ENCODE measurements at places on chromosomes 12 and 14.

GRCh38 chr12:99810718-99811593 lies 163.4 kb downstream of the GARIN6 start:
- DNase-seq, result no peak

DNA sequence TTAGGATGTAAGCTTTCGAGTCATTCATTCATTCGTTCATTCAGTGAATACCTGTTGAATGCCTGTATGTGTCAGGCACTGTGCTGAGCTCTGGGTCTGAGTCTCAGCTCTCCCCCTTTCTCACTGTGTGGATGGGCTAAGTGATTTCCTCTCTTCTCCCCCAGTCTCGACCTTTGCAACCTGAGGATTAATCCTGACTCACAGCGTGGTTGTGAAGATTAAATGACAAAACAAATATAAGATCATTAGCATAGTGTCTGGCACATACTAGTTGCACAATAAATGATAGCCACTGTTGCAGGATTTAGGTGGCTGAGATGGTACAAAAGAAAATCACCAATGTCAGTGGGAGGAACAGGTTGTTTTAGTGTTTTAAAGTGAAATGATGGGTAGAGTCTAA lies 136.7 kb downstream of the GPR135 start:
- DNase-seq, result no peak

- no peak for DNase-seq
These were observed 86.6 kb upstream of the FRMD6 start for GRCh38 chr14:51564986-51565604.

DNA sequence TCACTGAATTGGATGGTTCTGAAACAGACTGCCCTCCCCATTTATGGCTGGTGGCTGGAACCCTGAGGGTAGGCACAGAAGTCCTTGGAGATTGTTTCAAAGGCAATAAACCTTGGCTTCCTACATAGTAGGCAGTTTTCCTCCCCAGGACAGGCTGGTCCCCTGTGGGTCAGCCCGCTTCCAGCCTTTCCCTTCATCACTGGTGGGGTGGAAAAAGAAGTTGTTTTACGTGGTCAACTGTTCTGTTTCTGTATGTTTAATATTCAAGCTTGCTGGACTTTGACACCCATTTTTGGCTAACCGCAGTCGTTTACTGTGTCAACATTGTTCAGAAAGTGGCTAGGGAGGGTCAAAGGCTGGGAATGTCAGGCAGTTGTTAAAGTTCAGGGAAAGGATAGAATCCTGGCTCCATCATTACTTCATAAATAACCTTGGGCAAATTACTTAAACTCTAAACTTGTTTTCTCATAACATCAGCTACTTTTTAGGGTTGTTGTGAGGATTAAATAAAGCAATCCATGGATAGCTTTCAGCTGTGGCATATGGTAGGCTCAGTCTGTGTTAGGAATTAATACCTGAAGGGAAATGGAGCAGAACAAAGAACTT lies 2.4 kb downstream of the KLHDC2 start:
- DNase-seq, result peak; percentile 49

DNA sequence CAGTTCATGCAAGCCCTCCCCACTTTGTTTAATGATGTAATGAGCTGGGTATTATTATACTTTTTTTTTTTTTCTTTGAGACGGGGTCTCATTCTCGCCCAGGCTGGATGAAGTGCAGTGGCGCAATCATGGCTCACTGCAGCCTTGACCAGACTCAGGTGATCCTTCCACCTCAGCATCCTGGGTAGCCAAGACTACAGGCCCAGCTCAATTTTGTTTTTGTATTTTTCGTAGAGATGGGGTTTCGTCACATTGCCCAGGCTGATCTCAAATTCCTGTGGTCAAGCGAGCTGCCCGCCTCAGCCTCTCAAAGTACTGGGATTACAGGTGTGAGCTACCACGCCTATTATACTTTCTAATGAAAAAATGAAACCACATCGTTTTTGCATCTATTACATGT lies 4.5 kb upstream of the DCAF11 start:
- no peak for DNase-seq

- DNase-seq, result no peak
These were observed 295.7 kb downstream of the ADGRD1 start for GRCh38 chr12:131249246-131250027.

- no peak for DNase-seq
These were observed 18.2 kb upstream of the FAIM2 start for GRCh38 chr12:49921936-49922335.

- DNase-seq, result peak; percentile 52
These were observed 169.6 kb downstream of the EGLN3 start for GRCh38 chr14:33781236-33781635.
